ENCODE measurements at places on chromosomes 16 and 17.
A peak's percentile ranks its signal among the peaks of the same experiment; 100 is the strongest.

DNA sequence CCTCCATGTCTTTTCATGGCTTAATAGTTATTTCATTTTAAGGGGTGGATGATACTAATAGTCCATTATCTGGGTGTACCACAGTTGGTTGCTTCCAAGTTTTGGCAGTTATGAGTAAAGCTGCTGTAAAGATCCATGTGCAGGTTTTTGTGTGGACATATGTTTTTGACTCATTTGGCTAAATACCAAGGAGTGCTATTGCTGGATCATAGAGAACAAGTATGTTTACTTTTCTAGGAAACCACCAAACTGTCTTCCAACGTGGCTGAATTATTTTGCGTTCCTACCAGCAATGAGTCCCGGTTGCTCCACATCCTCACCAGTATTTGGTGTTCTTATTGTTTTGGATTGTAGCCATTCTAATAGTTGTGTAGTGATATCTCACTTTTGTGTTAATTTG is 181.9 kb downstream of the SPECC1 start:
- no peak for DNase-seq

GRCh38 chr16:9976601-9977000 is 205.6 kb downstream of the GRIN2A start:
- no peak for DNase-seq

DNA sequence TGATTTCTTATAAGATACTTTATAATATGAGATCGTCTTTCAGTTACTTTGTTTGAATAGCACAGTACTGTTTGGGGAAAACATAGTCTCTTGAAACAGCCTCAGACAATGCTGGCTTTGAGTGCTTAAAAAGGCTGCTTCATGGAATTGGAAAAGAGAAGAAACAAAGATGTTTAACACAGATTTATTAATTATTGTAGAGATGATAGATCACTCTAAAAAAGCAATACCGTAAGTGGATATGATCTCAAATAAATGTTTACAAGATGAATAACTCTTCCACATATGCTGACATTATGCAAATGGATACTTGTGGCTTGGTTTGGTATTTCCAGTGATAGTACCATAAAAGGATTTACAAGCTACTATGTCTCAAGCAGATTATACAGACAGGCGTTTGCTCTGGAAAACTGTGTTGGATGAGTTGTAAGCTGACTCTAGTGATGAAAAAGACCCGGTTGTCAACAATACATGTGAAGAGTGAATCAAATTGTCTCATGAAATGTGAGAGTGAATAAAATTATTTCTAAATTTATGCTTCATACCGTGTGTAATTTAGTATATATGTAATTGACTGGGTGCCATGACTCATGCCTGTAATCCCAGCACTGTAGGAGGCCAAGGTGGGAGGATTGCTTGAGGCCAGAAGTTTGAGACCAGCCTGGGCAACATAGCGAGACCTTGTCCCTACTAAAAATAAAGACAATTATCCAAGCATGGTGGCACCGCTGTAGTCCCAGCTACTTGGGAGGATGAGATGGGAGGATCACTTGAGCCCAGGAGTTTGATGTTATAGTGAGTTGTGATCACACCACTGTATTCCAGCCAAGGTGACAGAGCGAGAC is 105.4 kb downstream of the FTO start:
- DNase-seq: no peak

GRCh38 chr17:5019475-5019956 is 15.7 kb downstream of the SLC52A1 start:
- no peak for DNase-seq

- no peak for DNase-seq
Observed at GRCh38 chr16:19098173-19098572, 15.6 kb upstream of the ITPRIPL2 start.

GRCh38 chr16:11396241-11397048 is 51.2 kb downstream of the RMI2 start:
- DNase-seq: peak; percentile 49

- no peak for DNase-seq
Observed at GRCh38 chr17:71052971-71053370, 883.6 kb downstream of the KCNJ2 start.

DNA sequence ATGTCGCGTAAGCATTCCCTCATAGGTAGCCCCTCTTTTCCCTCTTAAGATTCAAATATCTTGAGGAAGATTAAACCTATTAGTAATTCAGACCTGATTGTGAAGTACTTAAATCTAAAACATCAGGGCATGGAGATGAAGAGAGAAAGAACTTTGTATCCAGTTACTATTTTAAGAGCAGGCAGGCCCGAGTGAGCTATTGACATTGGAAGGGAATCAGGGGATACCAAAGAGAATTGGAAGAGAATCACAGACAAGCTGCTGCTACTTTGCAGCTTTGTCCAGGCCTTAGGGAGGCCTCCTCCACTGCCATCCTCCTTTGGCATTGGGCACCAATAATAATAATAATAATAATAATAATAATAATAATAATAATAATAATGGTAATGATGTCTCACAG is 170.5 kb downstream of the MRTFB start:
- no peak for DNase-seq

DNA sequence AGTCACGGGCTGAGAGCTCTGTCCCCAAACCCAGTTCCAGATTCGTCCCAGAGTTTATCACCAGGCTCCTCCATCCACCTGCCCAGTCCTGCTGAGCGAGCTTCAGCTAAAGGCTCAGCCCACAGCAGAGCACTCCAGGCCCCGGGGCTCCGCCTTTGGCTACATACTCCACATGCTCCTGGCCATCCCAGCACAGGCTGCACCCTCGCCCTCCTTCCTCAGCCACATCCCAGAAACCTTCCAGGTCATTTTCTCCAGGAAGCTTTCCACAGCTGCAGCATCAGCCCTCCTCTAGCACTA is 4.7 kb upstream of the CD2BP2 start:
- DNase-seq: no peak

- DNase-seq: no peak
Observed at GRCh38 chr17:7217113-7217987, 2.3 kb downstream of the DLG4 start.

DNA sequence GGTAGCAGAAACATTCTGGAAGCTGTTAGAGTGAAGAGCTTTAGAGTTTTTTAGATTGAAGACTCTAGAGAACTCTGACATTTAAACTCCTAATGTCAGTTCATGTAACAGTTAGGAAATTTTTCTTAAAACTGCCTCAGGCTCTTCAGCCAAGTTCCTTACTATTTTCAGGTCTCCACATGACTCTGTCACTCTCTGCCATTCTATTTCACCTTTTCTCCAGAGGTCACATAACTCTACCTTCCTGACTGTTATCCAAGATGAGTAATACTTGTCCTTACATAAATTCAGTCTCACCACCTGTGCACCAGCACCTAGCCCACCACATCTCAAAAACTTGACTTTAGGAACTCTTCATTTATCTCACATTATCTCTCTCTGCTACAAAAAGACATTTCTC is 347.1 kb upstream of the CA10 start:
- DNase-seq: no peak

DNA sequence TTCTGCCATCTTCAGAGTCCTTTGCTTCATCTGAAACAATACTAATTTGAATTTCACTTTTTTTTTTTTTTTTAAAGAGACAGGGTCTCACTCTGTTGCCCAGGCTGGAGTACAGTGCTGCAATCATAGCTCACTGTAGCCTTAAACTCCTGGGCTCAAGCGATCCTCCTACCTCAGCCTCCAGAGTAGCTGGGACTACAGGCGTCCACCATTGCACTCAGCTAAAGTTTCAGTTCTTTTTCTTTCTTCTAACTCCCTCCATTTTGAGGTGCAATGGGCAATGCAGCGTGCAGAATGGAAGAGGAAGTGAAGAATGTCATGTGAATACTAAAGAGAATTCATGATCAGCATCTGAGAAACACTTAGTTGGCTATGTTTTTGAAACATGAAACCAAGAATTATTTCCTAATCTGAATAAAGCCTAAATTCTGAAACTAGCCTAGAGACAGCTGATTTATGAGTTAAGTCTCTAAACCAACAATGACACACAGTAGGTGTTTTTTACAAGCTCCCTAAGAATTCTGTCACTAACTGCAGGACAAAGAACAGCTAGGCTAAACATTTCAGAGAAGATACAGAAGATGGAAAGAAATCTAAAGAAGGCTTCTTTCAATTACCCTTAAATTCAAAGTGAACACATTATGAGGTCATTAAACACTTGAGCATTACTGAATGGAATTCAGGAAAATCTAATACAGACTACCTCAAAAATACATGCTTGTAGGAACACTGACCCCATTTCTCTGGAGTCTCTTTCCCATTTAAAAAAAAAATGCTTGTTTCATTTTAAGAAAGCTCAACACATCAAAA is 21.0 kb downstream of the SNN start:
- no peak for DNase-seq

GRCh38 chr17:78374189-78374588 is 4.3 kb upstream of the PGS1 start:
- DNase-seq: no peak

DNA sequence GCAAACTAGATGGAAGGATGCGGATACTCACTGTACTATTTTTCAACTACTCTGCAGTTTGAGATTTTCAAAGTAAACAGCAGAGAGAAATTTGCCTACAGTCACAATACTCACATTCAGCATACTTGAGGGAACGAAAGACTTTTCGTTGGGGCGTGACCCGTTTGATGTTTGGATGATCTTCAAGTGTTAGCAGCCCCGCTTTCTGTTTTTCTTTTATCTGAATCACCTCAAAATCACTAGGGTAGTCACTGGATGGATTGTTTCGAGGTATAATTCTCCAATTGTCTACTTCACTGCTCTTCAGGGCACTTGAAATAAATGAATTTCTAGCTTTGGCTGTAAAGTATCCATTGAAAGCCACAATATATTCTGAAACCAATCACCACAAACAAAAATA is 17.8 kb downstream of the MBTPS1 start:
- DNase-seq: no peak

Data from NCI-H1105 treated with DMSO at 0.1 percent for 48 hours (cell line).